CD14-positive monocyte (primary cell): ENCODE measurements at places on chromosomes 6 and 20.

- no peak for DNase-seq
- no peak overlapping the region for H3K27ac ChIP-seq
- H3K4me1 ChIP-seq = no peaks in the 10 kb centered on the region
- no peaks in the 10 kb centered on the region for H3K27me3 ChIP-seq
- H3K36me3 ChIP-seq = no peaks in the 10 kb centered on the region
Observed at GRCh38 chr6:115411756-115412155, 648.9 kb downstream of the FRK start.

DNA sequence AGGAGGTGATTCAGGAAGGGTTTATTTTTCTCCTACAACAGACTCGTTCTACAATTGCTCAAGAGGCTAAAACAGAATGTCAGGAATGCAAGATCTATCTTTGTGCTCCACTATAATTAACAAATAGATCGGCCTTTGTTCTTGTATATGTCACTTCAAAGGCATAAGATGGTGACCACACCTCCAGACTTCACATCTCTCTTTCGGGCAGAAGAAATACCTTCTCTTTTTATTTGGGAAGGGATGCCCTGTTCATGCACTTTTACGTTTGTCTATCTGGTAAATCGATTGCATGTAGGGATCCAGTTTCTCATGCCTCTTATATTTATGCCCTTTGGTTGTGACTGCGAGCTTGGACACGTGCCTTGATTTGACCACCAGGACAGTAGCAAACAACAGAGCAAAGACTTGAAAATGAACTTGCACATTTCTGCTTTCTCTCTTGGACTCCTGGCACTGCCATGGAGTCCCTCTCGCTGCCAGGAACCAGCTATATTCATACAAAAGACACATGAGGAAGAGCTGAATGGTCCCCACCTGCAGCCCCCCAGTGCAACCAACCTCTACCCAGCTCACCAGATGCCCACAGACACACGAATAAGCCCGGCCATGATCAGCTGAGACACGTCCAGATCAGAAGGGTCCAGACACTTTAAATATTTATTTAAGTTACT is 219.8 kb upstream of the STXBP5 start:
- no peak overlapping the region for H3K27ac ChIP-seq
- no peak for DNase-seq
- no peaks in the 10 kb centered on the region for H3K36me3 ChIP-seq
- no peak overlapping the region for H3K4me3 ChIP-seq

GRCh38 chr20:8722277-8722928 is 346.5 kb upstream of the PLCB4 start:
- no peak overlapping the region for H3K27ac ChIP-seq
- peaks cover 2% of the 10 kb centered on the region for H3K36me3 ChIP-seq
- H3K27me3 ChIP-seq = no peaks in the 10 kb centered on the region
- no peak overlapping the region for H3K4me3 ChIP-seq
- H3K4me1 ChIP-seq = peaks cover 6% of the 10 kb centered on the region

GRCh38 chr6:190596-191395 is 101.5 kb upstream of the DUSP22 start:
- peaks cover 7% of the 10 kb centered on the region for H3K4me1 ChIP-seq
- H3K27me3 ChIP-seq = no peaks in the 10 kb centered on the region
- no peak overlapping the region for H3K27ac ChIP-seq
- no peak overlapping the region for H3K4me3 ChIP-seq

GRCh38 chr6:153150752-153151440 is 19.8 kb upstream of the RGS17 start:
- no peak for DNase-seq
- H3K4me1 ChIP-seq = no peaks in the 10 kb centered on the region
- H3K27me3 ChIP-seq = no peaks in the 10 kb centered on the region
- H3K4me3 ChIP-seq = no peak overlapping the region

DNA sequence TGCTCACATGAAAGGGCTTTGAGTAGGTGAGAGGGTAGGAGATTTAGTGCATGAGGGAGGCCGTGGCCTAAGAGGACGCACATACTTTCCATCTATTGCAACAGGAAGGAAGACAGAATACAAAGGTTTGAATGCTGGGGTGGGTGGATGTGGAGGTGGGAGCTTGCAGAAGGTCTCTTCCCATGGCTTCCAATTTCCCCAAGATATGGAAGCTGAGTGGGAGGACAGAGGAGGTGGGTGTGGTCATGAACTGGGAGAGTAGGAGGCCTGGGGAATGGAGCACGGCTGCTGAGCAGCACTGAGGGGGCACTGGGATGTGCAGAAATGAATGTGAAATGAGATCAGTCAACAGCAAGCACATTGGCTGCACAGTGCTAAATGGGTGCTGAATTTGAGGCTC is 70.3 kb downstream of the SCML4 start:
- DNase-seq = no peak
- H3K36me3 ChIP-seq = no peaks in the 10 kb centered on the region
- no peak overlapping the region for H3K27ac ChIP-seq
- H3K27me3 ChIP-seq = no peaks in the 10 kb centered on the region

- no peak overlapping the region for H3K4me3 ChIP-seq
- no peak for DNase-seq
- peaks cover 5% of the 10 kb centered on the region for H3K4me1 ChIP-seq
- no peaks in the 10 kb centered on the region for H3K36me3 ChIP-seq
- no peaks in the 10 kb centered on the region for H3K27me3 ChIP-seq
- H3K27ac ChIP-seq = no peak overlapping the region
Observed at GRCh38 chr6:46989398-46989797, 52.7 kb downstream of the ADGRF1 start.

GRCh38 chr6:105769987-105770386 is 316.1 kb upstream of the PRDM1 start:
- no peak overlapping the region for H3K4me3 ChIP-seq
- DNase-seq = no peak
- H3K27me3 ChIP-seq = no peaks in the 10 kb centered on the region
- no peaks in the 10 kb centered on the region for H3K4me1 ChIP-seq
- H3K36me3 ChIP-seq = no peaks in the 10 kb centered on the region

- H3K4me1 ChIP-seq = peaks cover 34% of the 10 kb centered on the region
- no peak overlapping the region for H3K27ac ChIP-seq
- peak; percentile 8 for DNase-seq
- H3K4me3 ChIP-seq = peak overlapping the region; percentile 66
Observed at GRCh38 chr20:42483730-42484303, 705.9 kb downstream of the PTPRT start.

- H3K4me3 ChIP-seq = no peak overlapping the region
- no peak overlapping the region for H3K27ac ChIP-seq
- no peak for DNase-seq
- H3K27me3 ChIP-seq = no peaks in the 10 kb centered on the region
Observed at GRCh38 chr20:36197271-36197670, 39.0 kb upstream of the AAR2 start.

- H3K4me1 ChIP-seq = peaks cover 50% of the 10 kb centered on the region
- peak; percentile 44 for DNase-seq
- no peak overlapping the region for H3K4me3 ChIP-seq
- H3K36me3 ChIP-seq = no peaks in the 10 kb centered on the region
- no peaks in the 10 kb centered on the region for H3K27me3 ChIP-seq
Observed at GRCh38 chr20:57425150-57426013, 34.2 kb downstream of the RBM38 start.

DNA sequence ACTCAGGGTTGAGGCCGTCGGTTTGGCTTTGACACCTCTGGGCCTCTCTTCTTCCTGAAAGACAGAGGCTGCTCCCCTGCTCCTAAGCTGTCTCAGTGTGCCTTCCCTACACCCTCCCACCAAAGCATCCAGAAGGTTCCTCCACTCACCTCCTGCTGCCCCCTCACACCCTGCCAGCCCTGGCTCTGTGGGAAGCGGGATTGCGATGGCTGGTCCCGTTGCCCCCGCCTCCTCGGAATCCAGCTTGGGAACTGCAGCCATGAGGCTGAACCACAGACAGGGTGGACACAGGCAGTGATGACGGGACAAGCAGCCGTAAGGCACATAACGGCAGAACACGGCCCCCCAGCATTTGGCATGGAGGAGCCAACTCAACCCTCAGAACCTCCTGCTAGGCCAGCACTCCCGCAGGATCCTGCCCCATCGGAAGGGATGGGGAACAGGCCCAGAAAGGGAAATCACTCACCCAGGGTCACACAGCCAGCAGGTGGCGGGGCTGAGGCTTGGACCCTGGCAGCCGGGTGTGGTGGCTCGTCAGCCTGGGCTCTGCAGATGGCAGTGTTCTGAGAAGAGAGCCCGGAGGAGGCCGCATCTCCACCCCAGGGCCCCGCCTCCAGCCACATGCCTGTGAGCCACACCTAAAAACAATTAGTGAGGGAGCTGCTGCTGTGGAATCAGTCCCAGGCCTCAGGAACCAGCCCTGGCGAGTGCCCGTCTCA is 139.6 kb downstream of the PHACTR3 start:
- no peak for DNase-seq
- H3K27ac ChIP-seq = no peak overlapping the region
- H3K27me3 ChIP-seq = peaks cover 48% of the 10 kb centered on the region

- no peaks in the 10 kb centered on the region for H3K36me3 ChIP-seq
- H3K27ac ChIP-seq = no peak overlapping the region
- no peak for DNase-seq
Observed at GRCh38 chr20:38725931-38726803, 1.9 kb downstream of the SLC32A1 start.

- no peak overlapping the region for H3K4me3 ChIP-seq
- DNase-seq = no peak
- H3K4me1 ChIP-seq = no peaks in the 10 kb centered on the region
Observed at GRCh38 chr6:52922161-52922560, 12.7 kb upstream of the GSTA3 start.

- no peaks in the 10 kb centered on the region for H3K36me3 ChIP-seq
- no peaks in the 10 kb centered on the region for H3K4me1 ChIP-seq
- DNase-seq = no peak
- no peak overlapping the region for H3K27ac ChIP-seq
- no peaks in the 10 kb centered on the region for H3K27me3 ChIP-seq
Observed at GRCh38 chr6:19472153-19472552, 365.0 kb upstream of the ID4 start.

DNA sequence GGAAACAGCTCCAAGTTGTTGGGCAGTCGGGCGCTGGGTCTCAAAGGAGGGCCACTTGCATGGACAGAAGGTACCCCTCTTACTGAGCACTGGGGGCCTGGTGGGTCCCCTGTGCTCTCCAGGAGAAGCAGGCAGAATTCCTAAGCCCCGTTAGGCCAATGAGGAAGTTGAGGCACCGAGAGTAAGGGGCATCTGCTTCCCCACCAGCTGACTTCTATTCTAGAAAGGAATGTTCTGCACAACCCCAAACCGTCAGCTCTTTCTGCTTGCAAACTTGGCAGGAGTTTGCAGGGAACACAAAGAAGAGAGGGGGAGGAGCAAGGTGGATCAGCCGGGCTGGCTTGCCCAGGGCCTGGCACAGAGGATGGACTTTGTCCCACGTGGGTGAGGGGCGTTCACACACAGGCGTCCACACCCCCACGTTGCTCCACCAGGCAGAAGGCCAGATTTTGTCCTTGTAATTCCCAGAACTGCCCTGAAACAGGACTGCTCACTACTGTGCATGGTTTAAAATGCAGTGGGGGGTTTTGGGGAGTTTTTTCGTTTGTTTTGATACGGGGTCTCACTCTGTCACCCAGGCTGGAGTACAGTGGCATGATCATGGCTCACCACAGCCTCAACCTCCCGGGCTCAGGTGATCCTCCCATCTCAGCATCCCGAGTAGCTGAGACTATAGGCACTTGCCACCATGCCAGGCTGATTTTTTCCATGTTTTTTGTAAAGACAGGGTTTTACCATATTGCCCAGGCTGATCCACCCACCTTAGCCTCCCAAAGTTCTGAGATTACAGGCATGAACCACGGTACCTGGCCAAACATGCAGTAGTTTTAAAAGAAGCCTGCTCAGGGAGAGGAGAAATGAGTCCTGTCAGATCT is 93.3 kb downstream of the SNX5 start:
- H3K36me3 ChIP-seq = no peaks in the 10 kb centered on the region
- no peak overlapping the region for H3K4me3 ChIP-seq
- H3K27ac ChIP-seq = no peak overlapping the region
- no peaks in the 10 kb centered on the region for H3K27me3 ChIP-seq
- DNase-seq = no peak

DNA sequence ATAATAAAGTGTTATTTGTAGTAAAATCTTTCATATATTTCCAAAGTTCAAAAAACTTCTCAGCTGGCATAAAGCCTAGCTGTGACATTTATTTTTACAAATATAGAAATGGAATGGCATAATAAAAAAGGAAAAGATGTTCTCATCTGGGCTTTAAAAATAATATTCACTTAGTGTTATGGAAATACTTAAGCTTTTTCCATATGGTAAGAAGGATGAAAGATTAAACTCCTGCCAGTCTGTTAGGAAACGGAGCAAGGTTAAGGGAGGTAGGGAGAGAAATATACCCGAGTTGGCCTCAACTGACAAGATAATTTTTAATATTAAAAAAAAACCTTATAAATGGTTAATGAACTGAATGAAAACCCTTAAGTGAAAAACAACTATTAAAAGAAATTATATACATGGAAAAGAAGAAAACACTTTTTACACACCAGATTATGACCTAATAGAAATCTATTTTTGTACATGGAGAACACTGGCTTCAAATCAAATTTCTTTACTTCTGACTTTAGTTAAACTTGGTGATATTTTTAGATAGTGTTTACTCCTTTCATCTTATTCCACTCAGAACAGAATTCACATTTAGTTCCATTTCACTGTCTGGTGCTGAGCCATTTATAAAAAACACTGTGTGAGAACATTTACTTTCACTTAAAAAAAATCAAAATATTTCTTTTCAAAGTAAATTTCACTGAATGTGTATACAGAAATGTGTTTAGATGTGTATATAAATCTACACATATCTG is 137.0 kb downstream of the DST start:
- H3K27me3 ChIP-seq = no peaks in the 10 kb centered on the region
- H3K4me1 ChIP-seq = no peaks in the 10 kb centered on the region
- DNase-seq = no peak
- H3K4me3 ChIP-seq = no peak overlapping the region

GRCh38 chr6:111870742-111871064 is 2.5 kb downstream of the FYN start:
- no peak overlapping the region for H3K27ac ChIP-seq
- peaks cover 8% of the 10 kb centered on the region for H3K36me3 ChIP-seq
- no peaks in the 10 kb centered on the region for H3K27me3 ChIP-seq
- no peak for DNase-seq

DNA sequence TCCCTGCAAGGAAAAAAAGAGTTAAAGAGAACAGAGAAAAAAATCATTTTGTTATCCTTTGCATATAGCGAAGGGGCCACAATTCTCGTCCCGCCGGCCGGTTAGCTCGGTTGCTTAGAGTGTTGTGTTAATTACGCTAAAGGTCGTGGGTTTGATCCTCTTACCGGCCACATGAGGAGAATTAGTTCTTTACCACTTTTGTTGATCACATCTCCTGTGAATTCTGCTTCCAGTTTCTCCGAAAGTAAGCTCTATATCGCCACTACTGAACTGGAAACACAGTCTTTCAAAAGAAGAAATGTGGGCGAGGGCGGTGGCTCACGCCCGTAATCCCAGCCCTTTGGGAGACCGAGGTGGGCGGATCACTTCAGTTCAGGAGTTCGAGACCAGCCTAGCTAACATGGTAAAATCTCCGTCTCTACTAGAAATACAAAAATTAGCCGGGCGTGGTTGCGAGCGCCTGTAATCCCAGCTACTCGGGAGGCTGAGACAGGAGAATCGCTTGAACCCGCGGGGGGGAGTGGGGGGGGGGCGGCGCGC is 13.4 kb downstream of the PRSS16 start:
- H3K4me3 ChIP-seq = no peak overlapping the region
- H3K27me3 ChIP-seq = peaks cover 17% of the 10 kb centered on the region
- no peak overlapping the region for H3K27ac ChIP-seq

- H3K36me3 ChIP-seq = peaks cover 12% of the 10 kb centered on the region
- H3K4me3 ChIP-seq = no peak overlapping the region
- no peak for DNase-seq
- peaks cover 17% of the 10 kb centered on the region for H3K4me1 ChIP-seq
- H3K27me3 ChIP-seq = peaks cover 8% of the 10 kb centered on the region
Observed at GRCh38 chr6:29745855-29746449, 22.7 kb downstream of the HLA-F start.
